ENCODE measurements at places on chromosomes 1 and 21. TPM values are rescaled to one million over a fixed set of nuclear protein-coding genes. Genes with fewer than 3 reads are reported as not detected.

DNA sequence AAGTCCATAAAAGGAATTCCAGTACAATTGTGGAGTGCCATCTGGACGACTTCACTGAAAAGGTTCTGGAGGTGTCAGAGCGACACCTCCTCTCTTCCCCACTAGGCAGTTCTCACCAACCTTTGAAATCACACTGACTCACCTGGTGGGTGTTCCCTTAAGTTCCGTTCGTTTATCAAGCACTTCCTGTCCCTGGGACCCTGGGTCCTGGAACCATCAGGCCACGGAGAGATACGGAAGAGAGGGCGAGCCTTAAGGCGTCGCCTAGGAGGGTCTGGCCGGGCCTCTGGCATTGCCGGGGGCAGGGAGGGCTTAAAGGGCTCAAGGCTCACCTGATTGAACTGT, 317 bp downstream of the SPAG17 start:
- H3K4me1 ChIP-seq, result no peaks in the 10 kb centered on the region
- H3K27ac ChIP-seq, result no peak overlapping the region
- no peak overlapping the region for H3K4me3 ChIP-seq

Gene KRTAP12-2
- not detected for total RNA-seq

- H3K4me1 ChIP-seq, result no peaks in the 10 kb centered on the region
- no peak for DNase-seq
- no peaks in the 10 kb centered on the region for H3K36me3 ChIP-seq
- no peak overlapping the region for H3K4me3 ChIP-seq
- H3K27ac ChIP-seq, result no peak overlapping the region
Observed at GRCh38 chr21:37383086-37383485, 16.5 kb downstream of the DYRK1A start.

GRCh38 chr1:56206391-56206790, 373.0 kb downstream of the PLPP3 start:
- H3K4me1 ChIP-seq, result no peaks in the 10 kb centered on the region
- no peak for DNase-seq
- H3K4me3 ChIP-seq, result no peak overlapping the region
- no peak overlapping the region for H3K27ac ChIP-seq
- H3K36me3 ChIP-seq, result no peaks in the 10 kb centered on the region

Gene BLACAT1
- not detected for total RNA-seq

DNA sequence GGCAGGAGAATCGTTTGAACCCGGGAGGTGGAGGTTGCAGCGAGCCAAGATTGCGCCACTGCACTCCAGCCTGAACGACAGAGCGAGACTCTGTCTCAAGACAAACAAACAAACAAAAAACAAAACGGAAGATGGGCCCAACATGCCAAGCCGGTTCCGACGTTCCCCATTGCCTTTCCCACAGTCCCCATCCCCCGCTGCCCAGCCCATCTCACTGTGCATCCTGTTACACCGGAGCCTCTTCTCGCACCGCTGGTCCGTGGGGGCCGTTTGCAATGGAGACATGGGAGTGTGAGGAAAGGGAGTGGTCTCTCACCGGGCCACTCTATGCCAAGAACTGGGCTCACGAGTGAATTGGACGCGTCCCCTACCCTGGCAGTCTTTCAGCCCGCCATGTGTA, 1.3 kb upstream of the CFAP74 start:
- no peak overlapping the region for H3K27ac ChIP-seq
- no peaks in the 10 kb centered on the region for H3K36me3 ChIP-seq
- no peaks in the 10 kb centered on the region for H3K4me1 ChIP-seq
- DNase-seq, result no peak

Gene CSF1
- 54.7 TPM for total RNA-seq

Gene POTED
- not detected for total RNA-seq

GRCh38 chr21:46454634-46455390, 3.9 kb upstream of the DIP2A start:
- DNase-seq, result no peak
- peaks cover 3% of the 10 kb centered on the region for H3K4me1 ChIP-seq
- H3K4me3 ChIP-seq, result no peak overlapping the region
- no peaks in the 10 kb centered on the region for H3K27me3 ChIP-seq
- H3K27ac ChIP-seq, result no peak overlapping the region

Gene PLA2G2D
- 0.44 TPM for total RNA-seq

- no peak for DNase-seq
- H3K36me3 ChIP-seq, result no peaks in the 10 kb centered on the region
- no peak overlapping the region for H3K4me3 ChIP-seq
- no peak overlapping the region for H3K27ac ChIP-seq
- H3K27me3 ChIP-seq, result no peaks in the 10 kb centered on the region
- H3K4me1 ChIP-seq, result no peaks in the 10 kb centered on the region
Observed at GRCh38 chr1:29592261-29592615, 355.9 kb downstream of the PTPRU start.

DNA sequence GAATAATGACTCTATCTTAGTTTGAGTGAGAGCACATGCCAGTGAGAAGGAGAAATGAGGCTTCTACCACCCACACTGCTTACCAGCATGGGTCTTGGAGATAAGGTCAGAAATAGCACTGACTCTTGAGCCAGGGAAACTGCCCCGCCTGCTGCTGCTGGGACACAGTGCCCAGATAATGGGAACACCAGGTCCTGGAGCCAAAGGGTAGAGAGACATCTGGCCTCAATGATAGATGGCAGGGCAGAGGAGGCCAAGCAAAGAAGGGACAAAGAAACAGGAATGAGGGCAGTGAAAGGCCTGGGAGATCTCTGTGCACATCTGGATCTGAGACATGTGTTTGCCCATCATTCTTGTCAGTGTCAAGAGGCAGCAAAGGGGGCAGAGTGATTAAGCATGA, 97.4 kb downstream of the MIS18A start:
- H3K4me1 ChIP-seq, result no peaks in the 10 kb centered on the region
- H3K27me3 ChIP-seq, result no peaks in the 10 kb centered on the region
- H3K4me3 ChIP-seq, result no peak overlapping the region
- DNase-seq, result no peak
- H3K36me3 ChIP-seq, result no peaks in the 10 kb centered on the region

DNA sequence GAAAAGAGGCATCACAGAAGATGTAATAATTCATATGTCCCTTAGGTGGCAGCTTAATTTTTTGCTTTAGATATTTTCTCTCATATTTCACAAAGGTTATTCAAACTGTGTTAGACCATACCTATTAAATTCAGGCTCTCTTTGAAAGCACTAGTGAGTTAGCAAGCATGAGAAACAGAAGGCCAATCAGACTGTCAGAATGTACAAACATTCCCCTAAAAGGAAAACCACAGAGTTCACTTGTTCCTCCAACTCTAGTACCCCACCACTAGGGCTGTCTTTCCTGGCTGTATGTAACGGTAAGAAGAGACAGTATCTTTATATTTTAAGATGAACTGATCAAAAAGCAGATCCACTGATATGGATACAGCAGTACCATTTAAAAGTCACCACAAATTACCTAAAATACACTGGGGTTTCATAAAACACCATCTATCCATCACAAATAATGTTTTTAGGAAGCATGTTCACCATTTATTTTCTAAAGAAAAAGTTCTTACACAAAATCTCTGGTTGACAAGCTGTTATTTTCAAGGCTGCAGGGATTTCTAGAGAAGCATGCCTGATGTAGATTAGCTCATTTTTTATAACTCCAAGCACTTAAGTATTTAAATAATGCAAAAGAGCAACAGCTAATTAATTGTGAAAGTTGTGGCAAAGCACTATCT, 1.8 kb downstream of the ARPC5 start:
- peak overlapping the region; percentile 90 for H3K4me3 ChIP-seq
- peaks cover 5% of the 10 kb centered on the region for H3K36me3 ChIP-seq
- peaks cover 3% of the 10 kb centered on the region for H3K4me1 ChIP-seq
- DNase-seq, result no peak

DNA sequence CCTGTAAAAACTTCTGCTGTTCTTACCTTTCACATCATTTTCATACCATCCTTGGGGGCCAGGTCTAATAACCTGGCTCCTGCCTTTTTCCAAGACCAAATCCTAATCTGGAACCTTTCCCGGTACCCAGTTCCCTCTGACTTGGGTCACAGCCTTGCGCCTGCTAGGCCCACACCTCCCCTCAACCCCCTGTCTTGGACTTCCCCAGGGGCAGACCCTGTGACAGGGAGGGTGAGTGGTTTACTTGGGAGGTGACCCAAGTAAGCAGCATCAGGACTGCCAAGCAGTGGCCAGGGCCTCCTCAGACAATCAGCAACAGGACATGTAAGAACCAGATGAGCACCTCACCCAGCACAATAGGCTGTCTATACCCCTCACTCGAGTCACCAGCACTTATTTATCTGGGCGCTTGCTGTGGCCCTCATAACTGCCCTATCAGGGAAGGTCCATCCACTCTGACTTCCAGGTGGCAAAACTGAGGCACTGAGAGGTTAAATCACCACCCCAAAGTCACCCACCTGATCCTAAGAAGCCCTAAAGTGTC, 124.7 kb downstream of the MATN1 start:
- no peaks in the 10 kb centered on the region for H3K36me3 ChIP-seq
- H3K4me3 ChIP-seq, result no peak overlapping the region
- H3K27me3 ChIP-seq, result no peaks in the 10 kb centered on the region

DNA sequence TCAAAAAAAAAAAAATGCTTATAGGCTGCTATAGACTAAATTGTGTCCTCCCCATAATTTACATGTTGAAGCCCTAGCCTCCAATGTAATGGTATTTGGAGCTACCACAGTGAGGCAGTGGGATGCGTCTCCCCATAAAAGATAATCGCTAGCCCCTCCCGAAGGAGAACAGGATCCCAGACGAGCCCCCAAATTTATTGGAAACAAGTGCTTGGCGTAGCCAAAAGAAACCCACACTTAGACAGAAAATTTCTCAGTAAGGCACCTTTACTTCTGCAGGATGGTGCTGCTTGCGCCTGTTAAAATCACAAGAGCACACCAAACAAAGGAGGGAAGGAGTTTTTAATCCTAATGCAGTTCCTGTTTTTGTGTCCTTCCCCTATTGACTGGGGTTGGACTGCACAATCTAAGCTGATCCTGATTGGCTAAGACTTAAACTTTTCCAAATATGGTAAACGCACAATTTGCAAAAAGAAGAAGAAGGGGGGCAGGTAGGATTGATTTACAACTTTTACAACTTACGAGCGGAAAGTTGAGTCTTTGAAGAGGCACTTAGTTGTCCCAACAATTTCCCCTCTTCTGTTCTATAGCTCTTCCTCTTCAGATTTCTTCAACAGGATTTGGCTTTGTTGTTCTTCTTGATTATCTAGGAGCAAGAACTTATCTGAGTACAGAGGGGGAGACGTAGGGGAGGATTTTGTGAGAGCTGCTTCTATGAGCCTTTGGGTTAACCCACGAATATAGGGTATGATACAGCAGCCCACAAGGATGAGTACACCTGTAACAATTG, 3.0 kb upstream of the IPP start:
- DNase-seq, result no peak
- H3K4me1 ChIP-seq, result peaks cover 4% of the 10 kb centered on the region
- no peak overlapping the region for H3K27ac ChIP-seq
- H3K36me3 ChIP-seq, result no peaks in the 10 kb centered on the region
- H3K27me3 ChIP-seq, result no peaks in the 10 kb centered on the region

Gene SELP
- 10.1 TPM for total RNA-seq

GRCh38 chr1:85142753-85143152, 58.1 kb downstream of the SYDE2 start:
- no peak overlapping the region for H3K4me3 ChIP-seq
- H3K27me3 ChIP-seq, result no peaks in the 10 kb centered on the region
- no peaks in the 10 kb centered on the region for H3K4me1 ChIP-seq
- peak; percentile 50 for DNase-seq

Gene TFF3
- total RNA-seq, result 108 TPM

GRCh38 chr1:59714966-59715365, 99.8 kb upstream of the HOOK1 start:
- no peak overlapping the region for H3K27ac ChIP-seq
- H3K36me3 ChIP-seq, result no peaks in the 10 kb centered on the region

DNA sequence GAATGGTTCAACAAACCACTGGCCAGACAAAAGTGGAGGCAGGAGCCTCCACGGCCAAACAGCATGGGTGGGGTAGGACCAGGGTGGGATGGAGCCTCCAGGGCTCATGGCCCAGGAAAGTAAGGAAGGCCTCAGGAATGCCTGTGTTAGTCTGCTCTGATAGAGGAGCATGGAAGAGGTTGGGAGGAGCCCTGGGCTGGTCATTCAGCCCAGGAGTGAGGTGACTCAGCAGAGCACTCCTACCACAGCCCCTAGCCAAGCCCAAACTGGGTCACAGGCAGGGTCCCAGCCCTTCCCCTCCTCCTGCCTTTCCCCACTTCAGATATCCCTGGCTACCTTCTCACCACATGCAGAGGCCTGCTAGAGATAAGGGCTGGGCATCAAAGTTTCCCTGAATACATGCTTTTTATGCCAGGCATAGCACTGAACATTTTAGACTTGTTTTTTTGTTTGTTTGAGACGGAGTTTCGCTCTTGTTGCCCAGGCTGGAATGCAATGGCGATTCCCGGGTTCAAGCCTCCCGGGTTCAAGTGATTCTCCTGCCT, 3.1 kb upstream of the SHISA4 start:
- no peaks in the 10 kb centered on the region for H3K36me3 ChIP-seq
- no peak overlapping the region for H3K4me3 ChIP-seq
- DNase-seq, result no peak
- no peaks in the 10 kb centered on the region for H3K4me1 ChIP-seq

Gene CHI3L1
- 14.2 TPM for total RNA-seq

Gene KIF26B
- 1.0 TPM for total RNA-seq

DNA sequence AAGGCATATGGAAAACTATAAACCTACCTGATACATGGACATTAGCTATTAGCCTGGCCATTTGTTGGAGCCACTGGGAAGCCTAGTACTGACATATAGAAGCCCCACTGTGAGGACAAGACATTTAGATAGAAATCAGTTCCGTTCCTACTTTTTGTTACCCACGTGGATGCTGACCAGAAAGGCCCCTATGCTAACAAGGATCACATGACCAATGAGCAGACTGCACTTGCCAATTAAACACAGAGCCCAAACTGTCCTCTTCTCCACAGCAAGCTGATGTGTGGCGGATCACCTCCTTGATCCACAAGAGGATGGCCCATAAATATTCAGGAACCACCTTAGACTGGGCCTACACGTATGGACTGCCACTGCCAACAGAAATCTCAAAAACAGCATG, 11.2 kb upstream of the OR6K3 start:
- no peaks in the 10 kb centered on the region for H3K27me3 ChIP-seq
- H3K27ac ChIP-seq, result no peak overlapping the region

DNA sequence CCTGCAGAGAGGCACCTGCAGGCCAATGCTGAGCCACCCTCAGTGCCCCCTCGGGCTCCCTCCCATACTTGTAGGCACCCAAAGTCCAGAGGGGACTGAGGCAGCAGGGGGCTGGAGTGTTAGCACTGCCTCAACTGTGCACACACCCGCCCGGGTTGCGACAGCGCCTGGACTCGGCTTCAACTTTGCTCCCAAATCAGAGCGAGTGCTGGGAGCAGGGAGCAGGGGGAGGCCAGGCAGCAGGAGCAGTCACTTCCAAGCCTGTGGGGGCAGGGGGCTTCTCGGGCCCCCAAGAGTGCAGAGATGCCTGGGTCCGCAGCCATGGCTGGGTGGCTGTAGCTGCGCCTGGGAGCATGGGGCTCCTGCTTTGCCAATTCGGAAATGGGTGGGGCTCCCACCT, 79.5 kb downstream of the DISP1 start:
- H3K4me1 ChIP-seq, result no peaks in the 10 kb centered on the region
- no peaks in the 10 kb centered on the region for H3K27me3 ChIP-seq
- DNase-seq, result no peak
- no peaks in the 10 kb centered on the region for H3K36me3 ChIP-seq

Gene ETV3L
- total RNA-seq, result not detected

Gene CD1B
- not detected for total RNA-seq

GRCh38 chr1:61237659-61238358, 155.4 kb downstream of the NFIA start:
- no peaks in the 10 kb centered on the region for H3K36me3 ChIP-seq
- H3K4me1 ChIP-seq, result peaks cover 5% of the 10 kb centered on the region
- no peak overlapping the region for H3K27ac ChIP-seq
- no peaks in the 10 kb centered on the region for H3K27me3 ChIP-seq
- no peak for DNase-seq
